ENCODE measurements at places on chromosomes 4 and X.

DNA sequence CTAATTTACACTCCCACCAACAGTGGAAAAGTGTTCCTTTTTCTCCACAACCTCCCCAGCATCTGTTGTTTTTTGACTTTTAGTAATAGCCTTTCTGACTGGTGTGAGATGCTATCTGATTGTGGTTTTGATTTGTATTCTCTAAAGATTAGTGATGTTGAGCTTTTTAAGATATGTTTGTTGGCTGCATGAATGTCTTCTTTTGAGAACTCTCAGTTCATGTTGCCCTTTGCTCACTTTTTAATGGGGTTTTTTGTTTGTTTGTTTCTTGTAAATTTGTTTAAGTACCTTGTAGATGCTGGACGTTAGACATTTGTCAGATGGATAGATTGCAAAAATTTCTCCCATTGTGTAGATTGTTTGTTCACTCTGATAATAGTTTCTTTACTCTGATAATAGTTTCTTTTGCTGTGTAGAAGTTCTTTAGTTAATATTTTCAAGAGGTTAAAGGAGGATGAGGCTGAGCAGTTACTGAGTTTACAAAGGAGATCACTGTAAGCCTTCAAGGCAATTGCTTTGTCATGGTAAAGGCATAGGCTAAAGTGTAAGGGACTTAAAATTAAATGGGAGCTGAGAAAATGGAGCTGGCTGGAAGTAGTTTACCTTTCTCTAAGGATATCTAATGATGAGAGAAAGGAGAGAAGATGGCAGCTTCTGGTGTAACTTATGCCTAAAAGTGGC lies 323.4 kb downstream of the PCDH7 start:
- DNase-seq, result no peak

DNA sequence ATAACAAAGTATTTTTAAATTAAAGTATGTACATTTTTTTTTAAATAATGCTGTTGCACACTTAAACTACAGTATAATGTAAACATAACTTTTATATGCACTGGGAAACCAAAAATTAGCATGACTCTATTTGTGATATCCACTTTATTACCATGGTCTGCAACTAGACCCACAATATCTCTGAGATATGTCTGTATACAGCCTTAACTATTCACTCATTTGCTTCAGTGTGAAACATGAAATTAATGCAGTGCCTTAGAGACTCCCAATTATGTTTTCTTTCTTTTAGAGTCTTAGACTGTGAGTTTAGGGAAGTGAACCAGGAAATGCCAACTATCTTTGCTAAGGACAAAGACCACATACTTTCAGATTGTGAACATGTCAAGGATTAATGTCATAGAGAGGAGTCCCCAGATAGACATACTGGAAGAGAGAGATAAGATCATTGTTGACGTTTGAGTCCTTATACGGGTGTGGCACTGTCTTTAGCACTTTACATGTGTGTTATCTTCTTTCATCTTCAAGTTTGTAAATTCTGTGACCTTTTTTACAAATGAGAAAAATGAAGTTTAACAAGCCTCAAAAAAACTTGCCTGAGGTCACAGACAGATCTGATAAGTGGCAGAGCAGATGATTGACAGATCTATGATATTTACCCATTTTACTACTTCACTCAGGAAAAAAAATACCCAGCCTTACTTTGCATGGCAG lies 23.2 kb downstream of the CXorf58 start:
- DNase-seq, result peak; percentile 60

DNA sequence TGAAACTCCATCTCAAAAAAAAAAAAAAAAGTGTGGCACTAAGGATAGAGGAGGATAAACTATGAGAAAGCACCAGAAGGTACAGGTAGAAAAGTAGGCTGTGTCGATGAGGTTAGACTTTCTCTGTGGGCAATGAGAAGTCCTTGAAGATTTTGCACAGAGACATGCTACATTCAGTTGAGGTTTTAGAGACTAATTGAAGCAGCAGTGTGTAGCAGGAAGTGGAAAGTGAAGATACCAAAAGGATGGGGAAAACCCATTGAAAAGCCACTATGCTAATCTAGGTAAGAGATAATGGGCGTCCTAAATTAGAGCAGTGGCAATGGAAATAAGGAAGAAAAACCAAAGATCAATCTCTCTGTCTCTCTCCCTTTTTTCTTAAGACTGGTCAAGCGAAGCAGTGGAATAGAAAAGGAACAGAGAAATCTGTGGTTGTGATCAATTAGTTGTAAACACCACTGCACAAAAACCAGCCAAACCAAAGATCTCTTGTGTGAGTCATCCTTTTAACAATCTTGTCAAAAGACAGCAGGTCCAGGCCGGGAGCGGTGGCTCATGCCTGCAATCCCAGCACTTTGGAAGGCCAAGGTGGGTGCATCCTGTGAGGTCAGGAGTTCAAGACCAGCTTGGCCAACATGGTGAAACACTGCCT lies 3.5 kb downstream of the SPINK2 start:
- DNase-seq, result no peak

- DNase-seq, result peak; percentile 29
These were observed at the start of gene TCEAL9 for GRCh38 chrX:103356130-103356798. Gene TCEAL9 (plus strand): TSS chrX:103356506. CDS start chrX:103357685, 1,179 bp downstream.

- DNase-seq, result peak; percentile 75
These were observed 107.9 kb downstream of the ZNF827 start for GRCh38 chr4:145830699-145831098.

DNA sequence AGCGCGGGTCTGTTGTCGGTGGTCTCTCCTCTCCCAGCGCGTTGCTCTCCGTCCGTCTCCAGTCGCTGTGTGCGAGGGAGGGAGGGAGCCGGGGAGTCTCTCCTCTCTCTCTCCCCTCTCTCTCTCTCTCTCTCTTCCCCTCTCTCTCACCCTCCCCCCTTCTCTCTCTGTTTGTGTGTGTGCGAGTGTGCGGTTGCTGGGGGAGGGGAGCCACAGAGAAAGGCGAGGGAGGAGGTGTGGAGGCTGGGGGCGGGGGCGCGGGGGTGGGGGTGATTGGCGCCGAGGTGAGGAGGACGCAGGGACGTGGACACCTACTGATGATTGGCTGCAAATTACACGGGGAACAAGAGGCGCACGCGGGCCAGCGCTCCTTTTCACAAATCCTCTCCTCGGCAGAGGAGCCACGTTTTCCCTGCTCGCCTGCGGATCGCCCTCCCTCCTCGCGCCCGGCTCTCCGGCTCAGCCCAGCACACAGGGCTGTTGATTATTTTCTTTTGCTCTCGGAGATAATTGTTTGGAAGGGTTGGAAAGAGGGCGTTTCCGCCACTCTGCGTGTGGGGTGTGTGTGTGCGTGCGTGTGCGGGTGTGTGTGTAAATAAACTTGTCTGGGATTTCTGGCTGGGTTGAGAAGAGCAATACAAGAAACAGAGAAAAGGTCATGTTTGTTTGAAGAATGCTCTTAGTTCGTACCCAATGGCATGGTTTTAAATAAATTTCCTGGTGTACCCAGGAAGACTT lies at the start of gene CXXC4:
Gene CXXC4, minus strand, starts transcription at position 73 of the 738 bp plus-strand sequence. CDS start 3,092 bp downstream, outside the sequence.
- DNase-seq, result no peak

- no peak for DNase-seq
These were observed 40.8 kb downstream of the XK start for GRCh38 chrX:37726346-37726745.

DNA sequence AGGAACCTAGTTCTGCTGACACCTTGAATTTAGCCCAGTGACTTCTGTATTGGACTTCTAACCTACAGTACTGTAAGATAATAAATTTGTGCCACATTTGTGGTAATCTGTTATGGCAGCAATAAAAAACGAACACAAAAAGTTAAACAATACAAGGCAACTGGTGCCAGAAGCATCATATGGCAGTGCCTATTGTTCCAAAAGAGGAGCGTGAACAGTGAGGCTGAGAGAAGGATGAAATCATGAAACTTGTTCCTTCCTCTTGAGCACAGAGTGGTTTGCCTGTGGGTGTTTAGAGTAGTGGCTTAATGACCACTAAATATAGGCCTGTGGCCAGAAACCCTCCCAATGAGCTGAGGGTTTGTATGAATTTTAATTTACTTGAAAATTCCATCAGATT lies 69.7 kb upstream of the PGRMC2 start:
- DNase-seq, result no peak

DNA sequence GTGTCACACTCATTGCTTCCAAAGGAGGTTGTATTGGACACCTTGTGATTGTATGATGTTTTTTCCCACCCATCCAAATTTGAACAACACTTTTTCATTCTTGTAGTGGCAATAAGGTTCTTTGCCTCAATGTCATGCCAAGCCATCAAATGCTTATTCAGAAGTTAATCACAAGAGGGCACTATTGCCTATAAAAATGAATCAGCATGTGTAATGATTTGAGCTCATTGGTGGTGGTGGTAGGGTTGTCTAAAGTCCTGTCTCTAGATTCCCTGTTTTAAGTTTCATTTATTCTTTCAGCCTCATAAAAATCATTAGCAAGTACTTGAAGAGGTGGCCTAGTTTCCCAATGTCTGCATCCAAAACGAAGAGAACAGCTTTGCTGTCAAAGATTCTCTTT lies 37.0 kb downstream of the IRS4 start:
- DNase-seq, result peak; percentile 9
